Stimulated activated CD8-positive, alpha-beta memory T cell treated with anti-CD3 and anti-CD28 coated beads, Interleukin-2, amount 100 ng/mL, for 1 hour (primary cell): ENCODE measurements at places on chromosomes 5 and 9.

DNA sequence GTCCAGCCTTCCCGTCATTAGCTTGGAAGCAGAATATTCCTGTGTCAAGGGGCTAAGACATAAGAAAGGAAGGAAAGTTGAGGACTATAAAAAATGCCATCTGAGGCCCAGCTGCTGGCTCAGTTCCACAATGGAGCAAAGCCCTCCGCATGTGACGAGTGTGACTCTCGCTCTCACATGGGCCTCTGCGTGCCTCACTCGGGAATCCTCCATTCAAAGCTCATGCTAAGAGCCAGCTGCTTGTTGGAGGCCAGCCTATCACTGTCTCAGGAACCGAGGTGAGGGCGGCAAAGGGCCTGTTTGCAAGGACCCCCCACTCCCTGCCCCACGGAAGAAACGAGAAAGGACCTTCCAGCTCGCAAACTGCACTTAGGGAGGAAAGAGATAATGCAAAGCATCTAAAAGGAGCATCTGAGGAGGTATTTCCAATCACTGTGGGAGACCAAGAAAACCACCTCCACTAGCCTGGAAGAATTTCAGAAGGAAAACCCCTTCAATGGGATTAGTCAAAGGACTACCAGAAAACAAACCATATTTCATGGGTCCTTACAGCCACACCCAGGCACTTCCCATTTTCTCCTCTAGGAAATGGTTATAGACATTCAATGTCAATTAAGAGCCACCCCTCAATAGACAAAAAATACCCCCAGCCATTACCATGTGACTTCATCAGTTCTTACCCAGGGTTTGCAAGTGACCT is 95.3 kb downstream of the PRRT1B start:
- DNase-seq: no peak

DNA sequence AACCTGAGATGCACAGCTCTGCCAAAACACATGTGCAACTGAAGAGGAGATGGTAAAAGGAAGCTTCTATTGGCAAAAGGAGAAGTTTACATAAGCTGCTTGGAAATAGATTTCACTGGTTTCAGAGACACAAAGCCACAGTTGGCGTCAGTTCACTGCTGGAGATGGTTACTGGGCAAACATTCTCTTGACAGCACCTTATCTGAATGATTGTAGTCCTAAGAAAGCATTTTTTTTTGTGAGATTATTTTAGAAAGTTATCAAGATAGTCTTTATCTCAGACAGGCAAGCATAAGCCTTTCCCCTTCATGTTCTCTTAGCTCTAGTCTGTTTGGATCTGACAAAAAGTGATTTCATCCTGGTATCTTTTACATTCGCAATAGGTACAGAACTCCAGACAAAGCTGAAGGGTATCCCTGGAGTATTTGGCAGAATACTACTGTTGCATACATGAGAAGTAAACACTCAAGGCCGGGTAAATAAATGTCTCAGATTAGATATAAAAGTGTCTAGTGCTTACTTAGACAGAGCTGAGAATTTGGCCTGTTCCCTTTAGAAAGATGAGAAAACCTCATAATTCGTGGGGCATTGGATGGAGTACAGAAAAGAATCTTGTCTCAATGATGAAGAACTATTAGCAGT is 1668.0 kb upstream of the NUDT12 start:
- no peak for DNase-seq

DNA sequence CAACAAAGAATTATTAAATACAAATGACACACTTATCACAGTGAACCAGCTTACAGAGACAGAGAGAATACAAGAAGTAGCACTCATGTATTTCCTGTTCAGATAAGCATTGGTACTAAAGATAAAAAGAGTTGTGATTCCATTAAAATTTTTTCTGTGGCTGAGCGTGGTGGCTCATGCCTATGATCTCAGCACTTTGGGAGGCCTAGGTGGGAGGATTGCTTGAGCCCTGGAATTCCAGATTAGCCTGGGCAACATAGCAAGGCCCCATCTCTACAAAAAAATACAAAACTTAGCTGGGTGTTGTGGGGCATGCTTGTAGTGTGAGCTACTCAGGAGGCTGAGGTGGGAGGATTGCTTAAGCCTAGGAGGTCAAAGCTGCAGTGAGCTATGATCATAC is 32.9 kb downstream of the FCHO2 start:
- DNase-seq: no peak

- DNase-seq: no peak
Measured at GRCh38 chr9:136947028-136947891, 2.2 kb downstream of the C8G start.

- DNase-seq: no peak
Measured at GRCh38 chr5:72494623-72495124, 12.5 kb downstream of the ZNF366 start.

DNA sequence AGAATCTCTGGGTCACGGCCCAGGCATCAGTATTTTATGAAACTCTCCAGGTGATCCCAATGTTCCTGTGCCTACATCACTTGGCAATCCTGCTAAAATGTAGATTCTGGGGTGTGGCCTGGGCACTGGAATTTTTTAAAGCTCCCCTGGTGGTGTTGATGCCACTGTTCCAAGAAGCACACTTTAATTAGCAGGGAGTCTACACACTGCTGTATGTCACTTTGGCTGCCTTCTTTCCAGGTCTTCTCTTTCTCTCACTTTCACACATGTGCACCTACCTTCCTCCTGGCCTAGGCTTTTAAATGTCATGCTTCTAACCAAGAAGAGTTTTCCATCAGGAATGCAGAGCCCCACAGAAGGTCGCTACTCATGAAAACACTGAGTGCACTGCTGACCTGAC is 136.0 kb upstream of the ALDH1B1 start:
- no peak for DNase-seq
